Activated CD4-positive, CD25-positive, alpha-beta regulatory T cell treated with anti-CD3 and anti-CD28 coated beads, Interleukin-2, amount 50 U/mL, for 24 hours (primary cell): ENCODE measurements at places on chromosomes 11 and 22.

DNA sequence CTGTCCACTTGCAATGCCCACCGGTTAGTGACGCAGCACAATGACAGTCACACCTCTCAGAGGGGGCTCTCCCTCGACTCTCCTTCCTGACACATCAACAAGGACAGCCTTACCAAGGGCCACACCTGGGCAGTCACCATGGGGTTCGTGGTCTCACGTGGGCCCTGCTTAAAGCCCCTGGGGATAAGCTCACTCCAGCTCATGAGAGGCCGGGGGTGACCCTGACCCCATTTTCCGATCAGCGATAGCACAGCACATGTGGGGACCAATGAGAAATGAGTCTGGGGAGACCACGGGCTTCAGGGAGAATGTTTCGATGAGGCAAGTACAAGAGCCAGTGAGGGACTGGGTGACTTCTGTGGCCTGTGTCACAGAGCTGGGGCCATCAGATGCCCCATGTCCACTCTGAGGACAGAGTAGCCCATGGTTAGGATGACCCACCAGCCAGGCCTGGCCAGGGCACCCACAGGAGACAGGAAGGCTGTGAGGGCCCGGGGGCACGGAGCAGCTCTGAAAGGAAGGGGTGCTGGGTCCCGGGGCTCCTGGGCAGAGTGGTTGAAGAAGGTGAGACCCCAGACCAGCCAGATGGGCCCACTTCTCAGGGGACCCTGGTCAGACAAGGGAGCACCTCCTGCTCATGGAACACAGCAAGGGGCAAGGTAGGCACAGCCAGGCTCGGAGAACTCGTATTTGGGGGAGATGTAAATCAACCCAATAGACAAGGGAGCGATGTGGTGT lies 128.8 kb downstream of the MED15 start:
- no peak for ATAC-seq

DNA sequence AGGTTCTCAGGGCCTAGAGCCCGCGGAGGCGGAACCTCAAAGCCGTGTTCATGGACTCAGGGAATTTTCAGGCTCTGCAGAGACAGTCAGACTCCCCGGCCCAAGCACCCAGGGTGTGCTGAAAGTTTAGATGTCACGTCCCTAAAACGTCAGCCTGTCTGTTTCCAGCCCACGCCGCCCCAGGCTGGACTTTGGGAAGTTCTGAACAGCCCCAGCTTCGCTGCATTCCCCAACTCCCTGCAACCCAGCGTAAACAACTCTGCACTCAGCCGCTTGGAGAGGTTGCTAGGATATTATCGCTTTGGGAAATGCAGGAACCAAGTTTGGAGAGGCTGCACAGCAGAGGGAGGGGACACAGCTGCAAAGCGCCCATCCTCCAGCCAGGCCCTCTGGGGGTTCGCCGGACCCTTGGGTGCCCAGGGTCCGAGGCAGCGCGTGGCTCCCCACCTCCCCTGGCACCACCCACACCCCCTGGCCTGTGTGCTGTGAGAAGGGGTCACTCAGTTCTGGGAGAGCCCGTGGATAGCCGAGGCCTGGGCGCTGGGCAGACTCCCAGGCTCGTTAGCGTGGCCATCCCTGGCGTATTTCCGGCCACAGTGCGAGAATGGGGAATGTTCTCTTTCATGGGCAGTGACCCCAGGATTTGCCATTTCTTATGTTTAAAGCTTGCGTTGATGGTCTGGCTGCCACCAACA lies 120.5 kb upstream of the FGF3 start:
- ATAC-seq = no peak

- no peak for ATAC-seq
Measured at GRCh38 chr11:103768816-103769215, 267.6 kb upstream of the DDI1 start.

- no peak for ATAC-seq
Measured at GRCh38 chr11:126838779-126839178, 161.8 kb downstream of the KIRREL3 start.

DNA sequence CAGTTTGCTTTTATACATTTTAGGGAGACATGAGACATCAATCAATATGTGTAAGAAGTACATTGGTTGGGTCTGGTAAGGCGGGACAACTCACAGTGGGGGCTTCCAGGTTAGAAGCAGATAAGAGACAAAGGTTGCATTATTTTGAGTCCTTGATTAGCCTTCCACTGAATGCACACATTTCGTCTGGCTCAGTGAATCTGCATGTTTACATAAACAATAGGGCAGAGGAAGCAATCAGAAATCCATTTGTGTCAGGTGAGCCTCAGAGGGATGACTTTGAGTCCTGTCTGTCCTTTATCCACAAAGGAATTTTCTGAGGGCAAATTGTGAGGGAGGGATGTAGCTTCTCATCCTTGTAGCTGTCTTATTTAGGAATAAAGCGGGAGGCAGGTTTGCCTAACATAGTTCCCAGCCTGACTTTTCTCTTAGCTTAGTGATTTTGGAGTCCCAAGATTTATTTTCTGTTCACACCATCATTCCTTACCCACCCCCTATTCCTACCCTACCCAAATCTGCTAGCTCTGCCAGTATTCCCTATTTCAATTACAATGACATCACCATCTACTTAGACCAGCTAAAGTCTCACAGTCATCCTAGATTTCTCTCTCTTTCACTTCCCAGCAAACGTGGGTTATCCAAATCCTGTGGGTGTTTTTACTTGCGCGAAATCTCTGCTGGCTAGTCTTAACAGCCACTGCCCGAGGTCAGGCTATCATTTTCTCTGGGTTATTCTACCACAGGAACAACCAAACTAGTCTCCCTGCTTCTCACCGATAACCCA lies 2.9 kb downstream of the SC5D start:
- no peak for ATAC-seq

DNA sequence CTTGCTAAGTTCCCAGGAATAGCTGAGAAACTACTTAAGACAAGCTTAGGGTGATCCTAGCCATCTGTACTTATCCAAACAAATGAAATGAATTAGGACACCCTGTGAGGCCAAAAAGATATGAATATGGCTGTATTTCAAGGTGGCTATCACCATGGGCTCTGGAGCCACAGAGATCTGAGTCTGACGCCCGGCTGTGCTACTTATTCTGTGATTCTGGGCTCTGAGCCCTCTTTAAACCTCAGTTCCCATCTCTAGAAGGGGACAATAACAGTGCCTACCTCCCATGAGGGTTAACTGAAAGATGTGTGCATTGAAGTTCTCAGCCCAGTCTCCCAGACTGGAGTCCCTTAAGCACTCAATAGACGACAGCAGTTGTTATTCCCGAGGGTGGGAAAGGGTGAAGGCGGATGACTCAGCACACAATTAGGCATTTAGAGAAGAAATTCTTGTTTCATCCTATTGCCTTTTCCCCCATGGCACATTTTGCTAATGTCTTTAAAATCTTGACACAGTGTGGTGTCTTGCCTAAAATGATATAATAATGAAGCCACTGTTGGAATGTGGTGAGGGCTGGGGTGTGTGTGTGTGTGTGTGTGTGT lies 132.5 kb downstream of the ADAMTS15 start:
- no peak for ATAC-seq

DNA sequence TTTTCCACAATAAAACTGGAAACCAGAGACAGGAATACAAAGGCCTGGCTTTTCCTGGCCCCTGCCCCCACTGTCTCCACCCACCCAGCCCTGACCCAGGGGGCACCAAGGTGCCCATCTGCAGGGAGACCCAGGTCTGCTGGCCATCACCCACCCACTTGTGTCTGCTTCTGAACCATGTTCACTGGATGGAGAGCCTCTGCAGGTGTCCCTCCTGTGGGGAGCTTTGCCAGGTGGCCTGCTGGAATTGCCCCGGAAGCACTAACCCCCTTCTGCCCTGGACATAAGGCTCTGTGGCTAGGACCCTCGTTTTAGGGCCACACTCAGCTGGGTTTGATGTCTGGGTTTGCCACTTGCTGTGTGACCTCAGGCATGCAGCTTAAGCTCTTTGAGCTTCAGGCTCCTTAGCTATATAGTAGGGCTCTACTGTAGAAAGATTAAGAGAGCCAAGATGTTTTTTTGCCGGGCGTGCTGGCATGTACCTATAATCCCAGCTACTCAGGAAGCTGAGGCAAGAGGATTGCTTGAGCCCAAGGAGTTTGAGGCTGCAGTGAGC lies 3.9 kb downstream of the SCARF2 start:
- ATAC-seq = no peak

DNA sequence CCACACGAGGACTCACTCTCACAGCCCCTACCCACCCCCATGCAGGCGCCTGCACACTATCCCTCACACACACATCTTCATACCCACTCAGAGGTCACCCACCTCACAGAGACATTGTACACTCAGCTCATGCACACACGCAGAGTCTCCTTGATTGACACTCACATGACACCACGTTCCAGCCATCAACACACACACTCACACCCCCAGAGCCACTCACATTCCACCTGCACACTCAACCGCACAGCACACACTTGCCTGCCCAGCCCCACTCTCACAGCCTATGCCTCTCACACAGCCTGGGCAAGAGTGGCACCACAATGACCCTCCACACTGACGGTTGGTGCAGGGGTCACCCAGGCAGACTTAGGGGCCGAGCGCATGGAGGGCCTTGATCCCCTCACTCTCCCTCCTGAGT lies 2.2 kb downstream of the SPI1 start:
- ATAC-seq = no peak

GRCh38 chr11:129853518-129854231 lies 38.0 kb downstream of the TMEM45B start:
- ATAC-seq = peak; percentile 46

DNA sequence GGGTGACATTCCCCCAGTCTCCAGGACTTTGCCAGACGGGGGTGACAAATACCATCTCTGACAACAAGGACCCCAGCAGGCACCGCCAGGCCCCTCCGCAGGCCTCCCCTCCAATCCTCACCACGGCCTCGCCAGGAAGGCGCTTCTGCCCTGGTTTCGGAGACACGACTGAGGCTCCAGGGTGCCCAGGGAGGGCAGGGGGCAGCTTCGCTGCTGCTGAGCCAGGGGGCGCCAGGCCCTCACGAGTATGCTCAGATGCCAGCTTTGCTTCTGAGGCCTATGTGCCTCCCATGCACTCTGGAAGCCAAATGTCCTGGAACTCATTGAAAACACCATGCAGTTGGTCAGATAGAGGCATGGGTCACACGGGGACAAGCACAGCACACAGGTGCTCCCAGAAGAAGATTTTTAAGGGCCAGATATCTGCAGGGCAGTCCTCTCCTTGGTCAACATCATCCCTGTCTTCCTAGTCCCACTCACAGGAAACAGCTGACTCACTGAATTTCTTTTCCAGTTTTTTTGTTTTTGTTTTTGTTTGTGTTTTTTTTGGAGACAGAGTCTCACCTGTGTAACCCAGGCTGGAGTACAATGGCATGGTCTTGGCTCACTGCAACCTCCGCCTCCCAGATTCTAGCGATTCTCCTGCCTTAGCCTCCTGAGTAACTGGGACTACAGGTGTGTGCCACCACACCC lies 19.9 kb downstream of the BID start:
- ATAC-seq = peak; percentile 48

GRCh38 chr22:36081023-36081431 lies 52.4 kb upstream of the RBFOX2 start:
- no peak for ATAC-seq

GRCh38 chr11:122422682-122423081 lies 232.8 kb upstream of the UBASH3B start:
- no peak for ATAC-seq

DNA sequence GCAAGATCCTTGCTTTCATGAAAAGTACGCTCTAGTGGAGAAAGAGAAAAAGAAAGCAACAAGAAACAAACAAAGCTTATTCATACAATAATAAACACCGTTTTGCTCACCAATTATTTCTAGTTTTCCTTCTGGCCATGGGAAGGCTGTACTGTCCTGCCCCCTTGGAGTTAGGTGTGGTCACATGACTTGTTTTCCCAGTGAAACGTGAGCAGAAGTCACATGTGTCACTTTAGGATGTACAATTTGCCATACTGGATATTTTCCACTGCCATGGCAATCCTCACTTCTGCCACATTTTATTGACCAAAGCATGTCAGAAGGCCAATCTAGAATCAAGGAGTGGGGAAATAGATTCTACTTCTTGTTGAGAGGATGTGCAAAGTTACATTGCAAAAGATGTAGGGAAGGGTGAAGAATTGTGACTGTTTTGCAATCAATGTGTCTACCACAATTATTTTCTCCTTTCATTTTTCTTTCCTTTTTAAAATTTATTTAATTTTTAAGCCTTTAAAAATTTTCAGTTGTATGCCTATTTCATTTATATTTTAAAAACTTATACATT lies 24.3 kb upstream of the TRAF6 start:
- ATAC-seq = no peak

- no peak for ATAC-seq
Measured at GRCh38 chr11:17333799-17334586, 17.6 kb upstream of the NCR3LG1 start.

- no peak for ATAC-seq
Measured at GRCh38 chr22:25025491-25026400, 73.2 kb downstream of the KIAA1671 start.

DNA sequence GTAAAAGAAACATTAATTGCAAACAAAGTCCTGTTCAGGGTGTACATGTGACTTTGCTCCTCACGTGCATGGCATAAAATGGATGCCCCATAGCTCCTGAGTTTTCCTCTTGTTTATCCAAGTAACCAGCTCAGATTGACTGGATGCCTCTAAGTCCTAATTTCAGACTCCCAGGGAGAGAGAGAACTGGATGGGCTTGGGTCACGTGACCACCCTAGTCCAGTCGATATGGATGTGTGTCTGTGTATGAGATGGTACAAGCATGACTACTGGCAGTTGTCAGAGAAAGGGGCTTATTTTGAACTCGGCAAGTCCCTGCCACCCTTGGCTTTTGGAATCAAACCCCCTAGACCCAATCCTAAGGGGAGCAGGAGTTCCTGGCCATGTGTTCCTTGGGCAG lies 35.4 kb upstream of the PLET1 start:
- no peak for ATAC-seq

DNA sequence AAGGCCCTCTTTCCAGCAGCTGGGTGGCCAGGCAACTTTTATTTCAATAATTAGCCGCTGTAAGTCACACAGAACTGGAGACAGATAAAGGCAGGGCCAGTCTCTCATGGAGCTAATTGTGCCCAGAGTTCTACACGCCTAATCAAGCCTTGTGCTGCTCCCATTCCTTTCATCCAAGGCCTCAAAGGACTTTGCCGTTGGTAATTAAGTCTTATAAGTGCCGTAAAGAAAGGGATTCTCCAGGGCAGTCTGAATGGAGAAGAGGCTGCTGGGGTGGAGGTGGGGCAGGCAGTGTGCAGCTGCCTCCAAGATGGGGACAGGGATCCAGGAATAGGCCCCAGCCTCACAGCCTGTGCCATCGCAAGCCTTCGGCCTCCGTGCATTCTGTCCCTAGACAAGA lies 357.9 kb downstream of the TENM4 start:
- no peak for ATAC-seq

DNA sequence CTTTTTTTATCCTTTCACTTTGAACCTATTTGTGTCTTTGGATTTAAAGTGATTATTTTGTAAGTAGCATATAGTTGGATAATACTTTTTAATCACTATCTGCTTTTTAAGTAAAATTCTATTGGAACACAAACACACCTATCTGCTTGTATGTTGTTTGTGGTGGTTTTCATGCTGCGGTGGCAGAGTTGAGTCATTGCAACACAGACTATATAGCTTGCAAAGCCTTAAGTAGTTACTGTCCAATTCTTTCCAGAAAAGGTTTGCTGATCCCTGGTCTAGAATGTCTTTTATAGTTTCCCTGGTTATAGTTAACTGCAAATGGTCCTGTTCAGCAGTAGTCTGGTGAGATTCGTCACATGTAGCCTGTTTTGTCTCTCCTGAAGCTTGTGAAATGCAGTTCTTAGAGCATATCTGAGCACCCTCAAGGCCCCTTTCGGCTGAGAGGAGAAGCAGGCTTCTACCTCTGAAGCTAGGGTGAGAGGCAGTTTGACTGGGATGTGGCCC lies 21.5 kb downstream of the SHANK3 start:
- ATAC-seq = no peak

- ATAC-seq = no peak
Measured at GRCh38 chr11:10864688-10865087, 6.8 kb upstream of the ZBED5 start.

GRCh38 chr22:29810216-29810615 lies 27.9 kb downstream of the ASCC2 start:
- no peak for ATAC-seq
